ENCODE measurements at places on chromosomes 1 and 21. TPM values are rescaled to one million over a fixed set of nuclear protein-coding genes. Genes with fewer than 3 reads are reported as not detected.

LAD1 gene
- polyA plus RNA-seq, result 82.4 TPM

ARHGAP30 gene
- 0.16 TPM for polyA plus RNA-seq

GNG12 gene
- polyA plus RNA-seq, result 148 TPM

FMO1 gene
- polyA plus RNA-seq, result 0.17 TPM

HES4 gene
- 3.1 TPM for polyA plus RNA-seq

TAS1R3 gene
- polyA plus RNA-seq, result 0.08 TPM

LCE6A gene
- polyA plus RNA-seq, result 0.60 TPM

LYPD8 gene
- not detected for polyA plus RNA-seq

S100A7A gene
- 0.01 TPM for polyA plus RNA-seq

LIN28A gene
- not detected for polyA plus RNA-seq

HSD3B2 gene
- not detected for polyA plus RNA-seq

DIO1 gene
- not detected for polyA plus RNA-seq

RAD54L gene
- 5.1 TPM for polyA plus RNA-seq

RORC gene
- 0.12 TPM for polyA plus RNA-seq

SYPL2 gene
- polyA plus RNA-seq, result not detected

CYP4Z1 gene
- polyA plus RNA-seq, result not detected

CELA3A gene
- not detected for polyA plus RNA-seq

DMAP1 gene
- polyA plus RNA-seq, result 27.2 TPM

CCDC190 gene
- not detected for polyA plus RNA-seq

GJA5 gene
- polyA plus RNA-seq, result 44.0 TPM

FALEC gene
- polyA plus RNA-seq, result 0.13 TPM

SDCCAG8 gene
- polyA plus RNA-seq, result 49.3 TPM
